Fibroblast of skin of right biceps (primary cell): ENCODE measurements at places on chromosomes 4 and X.
A peak's percentile ranks its signal among the peaks of the same experiment; 100 is the strongest.

- no peak for DNase-seq
Measured at GRCh38 chr4:157885811-157886210, 287.0 kb downstream of the GASK1B start.

- DNase-seq = no peak
Measured at GRCh38 chr4:185257086-185257485, 47.7 kb downstream of the SNX25 start.

GRCh38 chrX:54494166-54494988, 1.7 kb downstream of the FGD1 start:
- DNase-seq = no peak

- peak; percentile 14 for DNase-seq
Measured at GRCh38 chr4:3401436-3402171, 40.2 kb upstream of the HGFAC start.

GRCh38 chr4:1360423-1361283, 13.6 kb downstream of the UVSSA start:
- DNase-seq = peak; percentile 70

DNA sequence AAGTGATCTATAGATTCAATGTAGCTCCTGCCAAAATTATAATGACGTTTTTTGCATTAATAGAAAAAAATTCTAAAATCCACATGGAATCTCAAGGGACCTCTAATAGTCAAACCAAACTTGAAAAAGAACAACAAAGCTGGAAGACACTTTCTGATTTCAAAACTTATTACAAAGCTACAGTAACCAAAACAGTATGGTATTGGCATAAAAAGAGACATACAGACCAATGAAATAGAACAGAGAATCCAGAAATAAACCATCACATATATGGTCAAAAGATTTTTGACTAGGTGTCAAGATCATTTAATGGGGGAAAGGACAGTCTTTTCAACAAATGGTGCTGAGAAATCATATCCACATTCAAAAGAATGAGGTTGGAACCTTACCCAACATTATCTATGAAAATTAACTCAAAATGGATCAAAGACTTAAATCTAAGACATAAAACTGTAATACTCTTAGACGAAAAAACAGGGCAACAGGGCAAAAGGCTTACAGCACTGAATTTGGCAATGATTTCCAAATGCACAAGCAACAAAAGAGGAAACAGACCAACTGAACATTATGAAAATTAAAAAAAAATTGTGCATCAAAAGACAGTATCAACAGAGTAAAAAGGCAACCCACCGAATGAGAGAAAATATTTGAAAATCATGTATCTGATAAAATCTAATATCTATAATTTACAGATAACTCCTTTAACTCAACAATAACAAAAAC, 3.9 kb downstream of the FBXO8 start:
- DNase-seq = no peak
